ENCODE measurements at places on chromosomes 12 and 14. TPM values are rescaled to one million over a fixed set of nuclear protein-coding genes. Genes with fewer than 3 reads are reported as not detected.

DNA sequence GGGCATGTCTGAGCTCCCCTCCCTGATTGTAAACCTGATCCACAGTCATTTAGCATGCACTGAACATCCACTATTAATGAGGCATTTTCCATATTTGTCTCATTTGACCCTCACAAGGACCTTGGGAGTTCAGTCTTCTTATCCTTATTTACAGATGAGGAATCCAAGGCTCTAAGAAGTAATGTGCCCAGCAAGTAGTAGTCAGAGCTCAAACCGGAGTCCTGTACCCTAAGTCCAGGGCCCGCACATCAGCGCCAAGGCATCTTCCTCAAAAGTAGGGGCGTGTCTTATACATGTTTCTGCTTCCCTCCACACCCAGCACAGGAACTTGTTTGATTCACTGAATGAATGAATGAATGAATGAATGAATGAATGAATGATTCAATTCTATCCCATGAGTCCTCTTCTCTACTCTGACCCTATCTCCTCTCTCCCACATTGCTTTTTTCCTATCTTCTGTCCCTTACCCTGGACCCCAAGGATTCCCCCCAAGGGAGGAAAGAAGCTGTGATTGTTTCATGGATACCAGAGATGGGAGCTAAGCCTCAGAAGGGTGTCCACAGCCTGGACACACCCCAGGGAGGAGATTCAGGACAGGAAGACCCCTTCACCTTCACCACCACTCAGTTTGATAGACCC is 21.8 kb upstream of the KRT8 start:
- DNase-seq, result no peak
- H3K36me3 ChIP-seq, result no peaks in the 10 kb centered on the region
- H3K27ac ChIP-seq, result no peak overlapping the region
- H3K4me1 ChIP-seq, result no peaks in the 10 kb centered on the region

TAS2R50 gene
- polyA plus RNA-seq, result 0.20 TPM

DNA sequence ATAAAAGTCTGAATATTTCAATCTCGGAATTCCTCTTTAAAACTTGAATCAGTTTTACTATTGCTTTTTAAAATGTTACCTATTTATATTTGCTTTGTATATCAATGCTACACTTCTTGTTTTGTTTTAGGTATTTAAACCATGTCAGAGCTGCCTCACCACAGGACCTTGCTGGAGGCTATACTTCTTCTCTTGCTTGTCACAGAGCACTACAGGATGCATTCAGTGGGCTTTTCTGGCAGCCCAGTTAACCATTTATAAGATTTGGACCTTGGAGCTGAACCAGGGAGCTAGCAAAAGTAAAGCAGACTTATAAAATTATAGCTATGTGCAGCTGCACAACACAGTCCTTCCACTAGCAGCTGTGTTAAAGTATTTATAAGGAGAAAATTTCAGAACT is 12.8 kb downstream of the TRMT5 start:
- no peak for DNase-seq
- H3K27ac ChIP-seq, result no peak overlapping the region
- no peak overlapping the region for H3K4me3 ChIP-seq
- no peaks in the 10 kb centered on the region for H3K36me3 ChIP-seq

DNA sequence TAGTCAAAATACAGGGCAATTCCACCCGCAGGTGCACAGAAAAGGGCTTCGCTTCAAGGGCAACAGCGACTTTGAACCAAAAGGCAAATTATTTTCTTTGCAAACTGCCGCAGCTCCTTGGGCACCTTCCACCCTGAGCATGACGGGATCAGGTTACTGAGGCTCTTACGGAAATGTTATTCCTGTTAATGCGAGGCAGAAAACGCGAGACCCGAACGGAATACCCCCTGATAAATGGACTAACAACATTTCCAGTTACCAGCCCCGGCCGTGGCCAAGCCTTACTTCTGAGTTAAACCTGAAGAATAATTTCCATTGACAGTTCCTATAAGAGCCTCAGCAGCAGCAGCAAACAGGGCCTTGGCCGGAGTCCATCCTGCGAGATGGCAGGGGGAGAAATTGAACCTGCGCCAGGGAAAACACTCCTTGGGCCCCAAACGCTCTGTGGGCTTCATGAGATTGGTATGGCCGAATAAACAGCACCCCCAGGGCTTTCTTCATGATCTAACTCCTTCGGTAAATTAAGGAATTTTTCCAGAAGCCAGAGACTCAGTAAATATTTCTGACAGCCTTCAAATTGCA is 70.0 kb upstream of the DICER1 start:
- no peak for DNase-seq
- H3K36me3 ChIP-seq, result no peaks in the 10 kb centered on the region
- peaks cover 3% of the 10 kb centered on the region for H3K4me1 ChIP-seq
- no peak overlapping the region for H3K4me3 ChIP-seq
- no peak overlapping the region for H3K27ac ChIP-seq

DNA sequence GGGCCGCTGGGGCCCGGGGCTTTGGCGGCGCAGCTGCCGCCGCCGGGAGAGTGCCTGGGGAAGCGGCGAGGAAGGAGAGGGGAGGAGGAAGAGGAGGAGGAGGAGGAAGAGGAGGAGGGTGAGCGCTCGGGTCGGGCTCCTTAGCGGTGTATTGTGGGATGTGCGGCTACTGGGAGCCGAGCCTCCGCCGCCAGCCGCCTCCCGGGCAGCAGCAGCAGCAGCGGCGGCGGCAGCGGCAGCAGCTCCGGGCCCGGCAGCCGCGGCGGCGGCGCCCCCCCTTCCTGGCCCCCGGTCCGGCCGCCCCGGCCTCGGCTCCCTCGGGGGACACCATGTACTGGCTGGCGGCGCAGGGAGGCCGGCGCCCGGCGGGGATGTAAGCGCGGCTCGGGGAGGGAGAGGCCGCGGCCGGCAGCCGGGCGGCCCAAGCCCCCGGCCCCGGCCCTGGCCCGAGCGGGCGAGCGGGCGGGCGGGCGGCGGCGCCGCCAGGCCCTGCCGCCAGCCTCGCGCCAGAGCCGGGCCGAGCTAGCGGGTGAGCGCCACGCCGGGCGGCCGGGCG is at the start of gene SETD1B:
Gene SETD1B (plus strand): TSS at position 149 of the 556 bp plus-strand sequence. CDS start 729 bp downstream, outside the sequence.
- H3K27ac ChIP-seq, result peak within 1 kb of the TSS; percentile 100
- peak within 1 kb of the TSS; percentile 77 for H3K4me3 ChIP-seq
- peak; percentile 69 for DNase-seq
- no peaks in the 10 kb centered on the region for H3K27me3 ChIP-seq

TMCC3 gene
- polyA plus RNA-seq, result 9.6 TPM

DNA sequence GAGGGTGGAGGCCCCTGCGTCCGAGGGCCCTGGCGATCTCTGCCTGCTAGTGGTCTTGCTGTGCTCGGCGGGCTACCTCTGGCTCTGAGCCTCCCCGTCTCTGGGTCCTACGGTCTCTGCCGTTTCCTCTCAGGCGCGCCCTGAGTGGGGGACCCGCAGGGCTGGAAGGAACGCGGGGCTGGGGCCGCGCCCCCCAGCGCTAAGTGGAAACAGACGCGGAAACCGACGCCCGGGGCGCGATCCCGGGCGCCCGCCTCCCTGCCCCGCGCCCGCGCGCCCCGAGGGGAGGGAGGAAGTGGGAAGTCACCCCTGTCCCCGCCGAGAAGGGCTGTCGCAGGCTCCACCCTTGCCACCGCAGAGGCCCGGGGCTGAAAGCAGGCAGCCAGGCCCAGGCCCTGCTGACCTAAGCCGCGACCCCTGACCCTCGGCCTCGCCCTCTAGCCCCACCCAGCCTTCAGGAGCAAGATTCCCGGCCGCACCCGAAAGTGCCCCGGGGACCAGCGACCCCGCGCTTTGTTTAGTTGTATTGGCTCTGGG is 831 bp downstream of the CRIP1 start:
- no peak overlapping the region for H3K27ac ChIP-seq
- H3K36me3 ChIP-seq, result no peaks in the 10 kb centered on the region
- peak overlapping the region; percentile 33 for H3K4me3 ChIP-seq
- H3K27me3 ChIP-seq, result no peaks in the 10 kb centered on the region
- DNase-seq, result no peak

DNA sequence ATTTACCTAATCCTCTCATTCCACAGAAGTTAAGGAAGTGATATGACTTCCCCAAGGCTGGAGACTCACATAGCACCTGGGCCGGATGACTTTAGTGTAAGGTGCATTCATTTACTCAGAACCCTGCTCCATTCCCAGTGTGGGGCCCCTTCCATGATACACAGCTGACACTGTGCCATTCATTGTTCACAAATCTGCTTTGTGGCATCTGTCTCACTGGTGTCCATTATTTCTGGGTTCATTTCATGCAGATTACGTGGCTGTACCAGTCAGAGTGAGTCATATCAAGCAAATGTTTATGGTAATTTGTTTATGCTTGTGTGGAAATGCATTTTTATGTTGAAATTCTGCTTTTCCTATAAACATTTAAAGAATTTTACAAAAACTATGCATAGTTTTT is 5.2 kb downstream of the ANO4 start:
- no peak overlapping the region for H3K4me3 ChIP-seq
- no peak for DNase-seq
- H3K27ac ChIP-seq, result no peak overlapping the region
- H3K27me3 ChIP-seq, result no peaks in the 10 kb centered on the region
- no peaks in the 10 kb centered on the region for H3K4me1 ChIP-seq
- no peaks in the 10 kb centered on the region for H3K36me3 ChIP-seq

PAPOLA gene
- 115 TPM for polyA plus RNA-seq

Data from ovary (tissue), 10 donors.